ENCODE measurements at places on chromosomes 5 and 9.

GRCh38 chr5:132389585-132390286, 20.2 kb downstream of the SLC22A5 start:
- no peak for DNase-seq

DNA sequence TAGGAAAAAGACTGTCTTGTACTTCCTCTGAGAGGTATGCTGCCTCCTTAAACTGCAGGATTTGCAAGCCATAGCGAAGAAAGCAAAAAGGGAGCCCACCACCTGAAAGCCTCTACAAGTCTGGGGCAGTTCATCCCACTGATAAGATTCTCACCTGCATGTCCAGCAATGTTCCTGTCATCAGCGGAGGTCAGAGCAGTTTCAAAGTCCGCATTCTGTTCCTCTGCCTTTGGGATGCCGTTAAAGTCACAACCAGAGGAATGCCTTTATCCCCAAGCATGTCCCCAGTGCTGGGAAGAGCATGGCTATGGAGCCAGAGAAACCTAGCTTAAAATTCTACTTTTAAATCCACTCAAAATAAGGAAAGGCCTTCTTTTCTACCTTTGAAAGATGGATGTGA, 220.5 kb downstream of the GLIS3 start:
- no peak for DNase-seq

GRCh38 chr5:65073250-65073661, 304.5 kb downstream of the CWC27 start:
- no peak for DNase-seq

- DNase-seq = no peak
Measured at GRCh38 chr5:71932655-71933338, 174.5 kb upstream of the MAP1B start.

GRCh38 chr5:102920762-102921161, 165.7 kb downstream of the PAM start:
- no peak for DNase-seq

DNA sequence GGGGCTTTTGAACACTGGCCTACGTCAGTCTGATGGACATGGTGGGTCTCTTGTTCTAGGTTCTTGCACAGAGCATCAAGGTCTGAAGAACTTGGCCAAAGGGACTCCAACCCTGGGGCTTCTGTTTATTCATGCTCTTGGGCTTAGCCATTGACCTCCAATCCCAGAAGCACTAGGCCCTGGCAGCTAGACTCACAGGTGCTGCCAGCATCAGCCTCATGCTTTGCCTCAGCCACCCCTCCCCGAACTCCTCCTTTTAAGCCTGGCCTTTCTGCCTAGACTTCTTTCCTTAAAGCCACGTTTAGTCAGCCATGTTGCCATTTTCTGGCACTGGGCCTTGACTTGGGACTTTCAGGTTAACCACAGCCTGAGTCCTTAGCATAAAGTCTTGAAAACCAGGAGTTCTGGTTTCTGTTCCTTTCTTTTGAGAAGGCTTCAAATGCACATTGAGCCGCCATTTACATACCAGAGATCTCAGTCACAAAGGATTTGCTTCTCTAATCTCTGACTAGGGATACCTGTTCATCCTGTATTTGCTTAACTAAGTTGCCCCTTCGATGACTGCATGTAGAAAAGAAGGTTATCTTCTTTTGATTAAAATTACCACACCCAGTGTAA, 54.7 kb downstream of the ANGPTL2 start:
- DNase-seq = no peak

DNA sequence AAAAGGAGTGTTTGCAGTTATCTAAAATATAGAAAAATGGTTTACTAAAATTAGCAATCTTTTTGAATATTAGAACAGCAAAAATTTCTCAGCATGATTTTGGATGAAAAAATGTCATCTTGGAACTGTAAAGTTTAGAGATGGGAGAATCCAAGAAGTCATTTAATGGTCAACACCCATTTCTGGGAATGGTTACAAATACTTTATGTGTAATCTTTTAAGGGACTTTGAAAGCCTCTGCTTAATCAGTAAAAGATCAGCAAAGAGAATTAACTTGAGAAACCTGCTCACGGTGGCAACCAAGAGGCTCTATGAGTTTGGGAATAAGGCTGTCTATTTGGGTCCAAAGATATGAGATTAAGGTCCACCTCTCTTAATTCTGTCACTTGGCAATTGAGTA, 13.0 kb downstream of the C1QTNF3 start:
- no peak for DNase-seq

DNA sequence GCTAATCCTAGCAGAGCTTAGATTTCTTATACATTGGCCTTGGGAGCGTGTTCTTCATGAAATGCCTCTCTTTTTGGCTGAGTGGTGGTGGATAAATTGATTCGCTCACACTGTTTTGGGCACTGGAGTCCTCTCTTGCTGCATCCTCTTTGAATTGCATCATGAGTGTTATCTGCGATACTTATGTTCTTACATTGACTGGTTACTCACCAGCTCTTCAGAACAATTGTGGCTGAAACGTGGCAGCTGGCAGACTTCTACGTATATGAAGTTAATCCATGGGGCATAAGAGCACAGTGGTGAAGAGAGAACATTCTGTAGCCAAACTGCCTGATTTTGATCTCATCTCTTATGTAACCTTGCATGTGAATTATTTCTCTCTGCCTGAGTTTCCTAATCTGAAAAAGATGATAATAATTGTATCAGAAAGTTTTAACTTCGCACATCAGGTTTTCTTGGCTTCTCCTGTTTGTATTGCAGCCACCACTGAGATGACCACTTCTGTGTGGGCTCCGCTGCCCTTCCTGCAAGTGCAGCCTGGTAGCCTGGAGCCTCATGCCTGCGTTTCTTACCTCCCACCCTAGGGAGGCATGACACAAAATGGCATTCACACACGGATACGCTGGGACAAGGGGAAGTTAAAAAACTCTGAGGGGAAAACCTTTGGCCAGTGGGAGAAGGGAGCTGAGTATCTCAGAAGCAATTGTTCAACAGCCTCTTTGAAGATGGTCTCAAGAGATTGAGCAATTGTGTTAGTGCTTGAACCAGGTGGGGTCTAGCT, 295.2 kb downstream of the ARHGAP26 start:
- no peak for DNase-seq

GRCh38 chr9:134344068-134344799, 18.0 kb downstream of the RXRA start:
- DNase-seq = no peak

DNA sequence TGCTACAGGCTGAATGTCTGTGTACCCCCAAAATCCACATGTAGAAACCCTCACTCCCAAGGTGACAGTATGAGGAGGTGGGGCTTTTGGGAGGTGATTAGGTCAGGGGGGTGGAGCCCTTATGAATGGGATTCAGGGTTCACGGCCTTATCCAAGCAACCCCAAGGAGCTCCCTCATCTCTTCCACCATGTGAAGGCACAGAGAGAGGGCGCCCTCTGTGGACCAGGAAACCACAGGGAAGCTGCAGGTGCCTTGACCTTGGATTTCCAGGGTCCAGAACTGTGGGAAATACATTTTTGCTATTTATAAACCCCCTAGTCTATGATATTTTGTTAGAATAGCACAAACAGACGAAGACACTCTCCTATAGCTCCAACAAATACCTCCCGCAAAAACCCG, 53.6 kb upstream of the IRX2 start:
- DNase-seq = no peak

DNA sequence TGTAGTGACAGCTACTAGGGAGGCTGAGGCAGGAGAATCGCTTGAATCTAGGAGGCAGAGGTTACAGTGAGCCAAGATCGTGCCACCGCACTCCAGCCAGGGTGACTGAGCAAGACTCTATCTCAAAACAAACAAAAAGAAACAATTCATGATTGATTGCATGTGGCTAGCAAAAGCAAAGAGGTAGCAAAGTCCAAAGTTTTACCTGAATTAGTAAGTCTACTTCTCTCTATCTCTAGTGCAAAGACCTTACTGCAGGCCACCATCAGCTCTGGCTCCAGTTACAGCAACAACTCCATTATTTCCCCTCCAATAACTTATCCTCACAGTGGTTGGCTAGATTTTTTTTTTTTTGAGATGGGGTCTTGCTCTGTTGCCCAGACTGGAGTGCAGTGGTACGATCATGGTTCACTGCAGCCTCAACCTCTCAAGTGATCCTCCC, 6.2 kb upstream of the SAR1B start:
- no peak for DNase-seq

GRCh38 chr5:137833463-137833862, 34.2 kb upstream of the MYOT start:
- no peak for DNase-seq

- no peak for DNase-seq
Measured at GRCh38 chr5:39020458-39020857, 53.7 kb downstream of the RICTOR start.

- no peak for DNase-seq
Measured at GRCh38 chr5:173324115-173325001, 3.9 kb downstream of the STC2 start.

DNA sequence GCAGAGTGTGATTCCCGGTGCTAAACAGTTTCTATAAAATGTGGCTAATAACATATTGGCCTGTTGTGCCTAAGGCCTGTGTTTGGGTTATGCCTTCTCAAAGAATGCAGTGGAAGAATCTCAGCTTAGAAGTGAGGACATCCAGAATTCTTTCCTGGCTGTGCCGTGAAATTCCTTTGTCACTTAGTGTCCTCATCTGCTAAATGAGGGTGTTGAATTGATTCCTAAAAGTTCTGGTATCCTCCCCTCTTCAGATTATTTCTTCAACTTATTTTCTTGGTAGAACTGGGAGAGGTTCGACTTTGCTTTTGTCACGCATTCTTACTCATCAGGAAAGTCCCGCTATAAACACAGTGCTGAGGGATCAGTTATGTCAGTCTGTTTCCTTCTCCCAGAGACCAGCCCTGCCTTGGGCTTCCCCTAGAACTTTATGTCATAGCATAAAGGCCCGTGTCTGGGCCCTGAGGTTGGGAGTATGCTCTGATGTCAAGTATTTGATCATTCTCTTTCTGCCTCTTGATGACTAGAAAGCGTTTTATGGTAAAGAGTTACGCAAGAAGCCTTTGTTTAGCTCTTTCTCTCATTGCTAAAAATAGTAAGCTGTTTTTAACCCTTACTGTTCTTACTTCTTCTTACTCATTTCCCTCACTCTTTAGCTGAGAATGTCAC, 29.5 kb downstream of the MTAP start:
- DNase-seq = no peak

- no peak for DNase-seq
Measured at GRCh38 chr5:10420468-10420867, 21.2 kb upstream of the ROPN1L start.

DNA sequence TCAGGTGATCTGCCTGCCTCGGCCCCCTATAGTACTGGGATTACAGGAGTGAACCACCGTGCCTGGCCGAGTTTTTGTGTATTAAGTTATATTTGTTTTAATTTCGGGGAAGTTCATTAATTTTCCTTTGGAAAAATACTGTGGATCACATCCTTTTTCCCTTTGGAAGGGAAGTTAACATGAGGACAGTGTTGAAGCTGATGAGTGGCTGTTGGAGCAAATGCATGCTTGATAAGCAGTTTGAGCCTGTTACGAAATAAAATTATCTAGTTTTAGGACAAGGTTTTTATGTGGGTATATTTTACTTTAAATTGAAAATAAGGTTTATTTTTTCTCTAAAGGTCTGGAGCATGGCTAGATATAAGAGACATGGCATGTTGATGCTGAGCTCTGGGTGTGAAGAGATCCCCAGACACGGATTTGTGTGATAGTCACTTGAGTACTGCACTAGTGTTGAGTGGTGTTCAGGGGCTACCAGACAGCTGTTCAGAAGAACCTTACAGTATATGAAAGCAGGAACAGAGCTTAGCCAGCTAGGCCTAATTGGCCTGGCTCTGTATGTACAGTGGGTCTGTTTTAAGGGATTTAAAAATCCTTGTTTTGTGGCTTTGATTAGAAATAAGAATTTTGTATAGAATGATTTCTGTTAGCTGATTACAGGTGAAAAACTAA, 17.4 kb downstream of the LMNB1 start:
- no peak for DNase-seq

- DNase-seq = no peak
Measured at GRCh38 chr9:84230355-84231145, 110.0 kb downstream of the SLC28A3 start.

- no peak for DNase-seq
Measured at GRCh38 chr9:137639303-137640051, 20.7 kb downstream of the EHMT1 start.

- no peak for DNase-seq
Measured at GRCh38 chr9:29006628-29007027, 1433.3 kb upstream of the C9orf72 start.

GRCh38 chr9:99013550-99013949, 69.8 kb downstream of the COL15A1 start:
- no peak for DNase-seq

Data from NCI-H2107 (cell line).